ENCODE measurements at places on chromosomes 11 and 22.

DNA sequence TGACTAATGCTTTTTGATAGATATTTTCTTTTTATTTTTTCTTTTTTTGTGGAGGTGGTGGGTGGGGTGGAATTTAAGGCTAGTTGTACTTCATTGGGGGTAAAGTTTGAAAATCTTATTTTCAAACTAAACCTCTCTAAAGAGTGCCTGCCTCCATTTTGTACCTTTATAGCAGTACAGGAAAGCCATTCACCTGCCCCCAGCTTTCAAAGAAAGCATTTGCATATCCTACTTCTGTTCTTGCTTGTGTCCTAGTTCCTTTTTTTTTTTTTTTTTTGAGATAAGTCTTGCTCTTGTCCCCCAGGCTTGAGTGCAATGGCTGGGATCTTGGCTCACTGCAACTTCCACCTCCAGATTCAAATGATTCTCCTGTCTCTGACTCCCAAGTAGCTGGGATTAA, 766.2 kb upstream of the LRRC4C start:
- DNase-seq: no peak

DNA sequence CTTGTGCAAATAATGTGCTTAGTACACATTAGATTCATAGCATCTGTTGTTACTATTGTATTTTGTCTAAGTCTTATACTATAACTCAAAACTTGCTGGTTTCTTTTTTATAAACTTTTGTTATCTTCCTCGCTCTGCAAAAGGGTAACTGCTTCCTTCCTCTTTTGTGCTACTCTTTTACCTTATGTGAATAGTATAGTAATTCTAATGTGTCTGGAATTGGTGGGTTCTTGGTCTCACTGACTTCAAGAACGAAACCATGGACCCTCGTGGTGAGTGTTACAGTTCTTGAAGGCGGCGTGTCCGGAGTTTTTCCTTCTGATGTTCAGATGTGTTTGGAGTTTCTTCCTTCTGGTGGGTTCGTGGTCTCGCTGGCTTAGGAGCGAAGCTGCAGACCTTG, 563.1 kb upstream of the LUZP2 start:
- no peak for DNase-seq

DNA sequence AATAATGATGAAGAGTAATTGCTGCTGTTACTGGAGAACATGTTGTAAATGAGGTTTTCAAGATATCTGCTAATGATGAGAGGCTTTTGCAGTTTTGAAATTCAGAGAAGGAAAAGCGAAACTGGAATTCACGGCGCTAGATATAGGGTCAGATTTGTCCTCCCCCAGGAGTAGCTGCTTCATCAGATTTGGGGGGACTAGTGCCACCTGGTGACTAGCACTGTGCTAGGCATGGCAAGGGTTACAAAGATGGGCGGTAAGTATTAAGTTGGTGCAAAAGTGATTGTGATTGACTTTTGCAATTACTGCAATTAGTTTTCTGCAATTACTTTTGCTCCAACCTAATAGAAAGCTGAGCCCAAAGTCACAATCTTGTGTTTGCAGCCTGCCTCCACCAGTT, 879.9 kb upstream of the TENM4 start:
- DNase-seq: no peak

DNA sequence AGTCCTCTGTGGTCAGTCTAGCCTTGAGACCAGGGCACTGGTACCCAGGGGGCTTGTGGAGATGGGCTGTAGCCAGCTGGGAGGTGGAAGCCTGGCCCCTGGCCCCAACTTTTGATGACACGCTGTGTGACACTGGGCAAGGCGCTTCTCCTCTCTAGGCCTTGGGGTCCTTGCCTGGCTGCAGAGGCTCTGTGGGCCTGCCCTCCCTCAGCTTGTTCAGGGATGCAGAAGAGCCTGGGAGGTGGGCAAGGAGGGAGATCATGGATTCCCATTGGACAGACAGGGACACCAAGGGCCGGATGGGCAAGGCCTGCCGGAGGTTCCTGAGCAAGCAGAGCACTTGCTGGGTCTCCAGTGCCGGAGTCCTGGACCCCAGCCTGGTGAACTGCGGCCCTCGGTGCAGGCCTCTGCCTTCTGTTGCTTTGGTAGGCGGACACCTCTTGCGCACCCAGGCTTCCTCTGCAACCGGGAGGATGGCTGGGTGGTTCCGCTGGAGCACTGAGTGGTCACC, 1.3 kb upstream of the PPP2R5B start:
- no peak for DNase-seq

DNA sequence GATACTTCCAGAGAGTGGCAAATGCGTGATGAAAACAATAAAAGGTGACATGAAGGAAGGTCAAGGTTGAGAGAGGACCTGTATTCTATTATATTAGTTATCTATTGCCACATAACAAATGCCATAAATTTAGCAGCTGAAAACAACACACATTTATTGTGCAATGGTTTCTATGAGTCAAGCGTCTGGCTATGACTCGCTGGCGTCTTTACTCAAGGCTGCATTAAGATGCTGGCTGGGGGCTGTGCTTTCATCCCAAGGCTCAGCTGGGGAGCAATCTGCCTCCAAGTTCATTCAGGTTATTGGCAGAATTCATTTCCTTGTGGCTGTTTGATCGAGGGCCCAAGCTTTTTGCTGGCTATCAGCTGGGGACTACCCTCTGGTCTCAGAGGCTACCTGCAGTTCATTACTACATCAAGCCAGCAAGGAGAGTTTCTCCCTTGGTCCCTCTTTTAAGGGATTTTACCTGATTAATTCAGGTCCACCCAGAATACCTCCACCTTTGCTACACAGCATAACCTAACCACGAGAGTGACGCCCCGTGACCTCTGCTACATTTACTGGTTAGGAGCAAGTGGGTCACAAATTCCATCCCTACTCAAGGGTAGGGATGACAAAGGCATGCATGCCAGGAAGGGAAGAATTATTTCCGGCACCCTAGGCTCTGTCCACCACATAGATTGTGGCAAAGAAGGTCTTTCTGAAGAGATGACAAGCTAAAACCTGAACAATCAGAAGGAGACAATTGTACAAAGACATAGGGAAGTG, 549.1 kb downstream of the MN1 start:
- DNase-seq: no peak

DNA sequence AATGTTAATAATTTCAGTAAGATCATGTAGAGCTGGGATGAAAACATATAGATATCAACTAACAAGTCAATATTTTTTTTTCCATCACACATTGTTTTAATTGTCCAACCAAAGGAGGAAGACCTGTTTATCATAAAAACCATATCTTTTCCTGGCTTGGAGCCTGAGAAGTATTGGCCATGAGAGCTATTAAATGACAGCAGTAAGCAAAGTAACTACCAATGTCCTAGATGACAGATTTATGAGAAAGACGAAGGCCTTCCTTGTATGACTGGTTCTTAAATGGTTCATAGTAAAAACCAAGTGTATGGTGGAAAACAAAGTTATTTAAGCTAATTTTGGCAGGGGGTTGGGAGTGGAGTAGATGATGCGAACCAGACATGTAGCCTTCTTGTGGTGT, 1147.1 kb upstream of the TENM4 start:
- no peak for DNase-seq

- DNase-seq: no peak
These were observed 14.9 kb downstream of the PGAP2 start for GRCh38 chr11:3823303-3823702.

DNA sequence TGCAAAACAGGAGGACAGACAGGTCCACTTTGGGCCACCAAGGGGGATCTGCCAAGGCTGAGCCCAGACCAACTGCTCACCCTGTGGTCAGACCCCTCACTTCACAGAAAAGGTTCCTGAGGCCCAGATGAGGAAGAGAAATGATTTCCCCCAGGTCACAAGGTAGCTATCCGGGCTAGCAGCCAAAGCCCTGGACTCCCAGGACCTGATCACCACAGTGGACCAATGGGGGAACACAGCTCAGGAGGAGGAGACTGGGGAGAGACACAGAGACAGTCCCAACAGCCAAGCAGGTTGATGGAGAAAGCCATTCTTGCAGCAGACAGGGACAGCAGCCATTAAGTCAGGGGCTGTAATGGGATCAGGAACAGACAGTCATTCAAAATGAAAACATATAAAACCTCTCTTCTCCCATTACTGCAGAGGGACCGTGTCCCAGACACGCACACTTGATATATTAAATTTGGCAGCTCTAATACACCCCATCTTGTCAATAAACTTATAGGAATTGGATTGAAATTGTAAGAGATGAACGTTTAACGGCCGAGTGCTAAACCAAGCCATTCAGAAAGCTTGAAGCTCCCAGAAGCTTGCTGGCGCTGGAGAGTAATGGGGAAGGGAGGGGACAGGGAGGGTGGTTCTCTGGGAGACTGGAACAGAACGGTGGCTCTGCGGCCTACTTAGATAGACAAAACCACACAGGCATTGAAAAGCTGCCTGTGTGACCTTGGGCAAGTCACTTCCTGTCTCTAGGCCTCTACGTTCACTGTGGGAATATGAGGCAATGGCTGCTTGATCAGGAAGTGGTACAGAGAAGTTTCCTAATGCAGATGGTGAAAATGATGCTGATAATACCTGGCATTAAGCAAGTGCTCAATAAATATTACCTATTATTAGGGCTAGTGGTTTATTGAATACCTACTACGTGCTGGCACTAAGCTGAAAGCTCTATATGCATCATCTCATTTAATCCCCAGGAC, 16.0 kb downstream of the ZMAT5 start:
- DNase-seq: no peak

- DNase-seq: no peak
These were observed 144.9 kb downstream of the DYNC2H1 start for GRCh38 chr11:103254123-103254522.

DNA sequence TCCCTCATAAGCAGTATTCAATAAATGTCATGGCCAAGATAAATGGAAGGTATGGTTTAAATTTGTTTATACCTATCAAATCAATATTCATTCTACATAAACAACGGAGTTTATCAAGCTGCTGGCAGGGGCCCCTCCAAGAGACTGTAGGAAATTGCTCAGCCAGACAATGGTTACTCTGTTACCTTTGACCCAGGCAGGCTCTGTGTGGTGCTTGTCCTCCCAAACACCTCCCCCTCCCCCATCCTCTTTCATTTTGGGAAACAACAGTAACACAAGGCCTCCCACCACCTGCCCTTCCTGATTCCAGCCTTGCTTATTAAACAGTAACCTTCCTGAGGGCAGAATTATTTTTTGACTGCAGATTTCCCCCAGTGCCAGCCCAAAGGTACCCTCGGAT, 10.5 kb upstream of the ZBTB16 start:
- DNase-seq: no peak

GRCh38 chr22:49910229-49911155, 7.7 kb downstream of the ALG12 start:
- no peak for DNase-seq

DNA sequence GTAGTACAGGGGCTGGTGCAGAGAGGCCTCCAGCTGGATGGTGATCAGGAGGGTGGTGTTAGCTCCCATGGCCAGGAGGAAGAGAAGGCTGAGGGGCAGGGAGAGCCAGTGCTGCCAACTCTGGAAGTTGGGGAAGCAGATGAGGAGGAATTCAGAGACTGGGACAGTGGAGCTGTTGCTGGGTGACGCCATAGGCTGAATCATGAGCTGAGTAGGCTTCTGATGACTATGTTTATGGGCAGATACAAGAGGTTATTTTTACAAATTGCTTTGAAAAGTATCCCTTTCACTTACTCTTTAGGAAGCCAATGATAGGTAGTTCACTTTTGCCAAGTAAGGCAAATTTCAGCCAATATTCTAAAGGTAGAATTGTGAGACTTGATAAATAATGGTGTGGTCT, 3.1 kb downstream of the OR56A1 start:
- no peak for DNase-seq

DNA sequence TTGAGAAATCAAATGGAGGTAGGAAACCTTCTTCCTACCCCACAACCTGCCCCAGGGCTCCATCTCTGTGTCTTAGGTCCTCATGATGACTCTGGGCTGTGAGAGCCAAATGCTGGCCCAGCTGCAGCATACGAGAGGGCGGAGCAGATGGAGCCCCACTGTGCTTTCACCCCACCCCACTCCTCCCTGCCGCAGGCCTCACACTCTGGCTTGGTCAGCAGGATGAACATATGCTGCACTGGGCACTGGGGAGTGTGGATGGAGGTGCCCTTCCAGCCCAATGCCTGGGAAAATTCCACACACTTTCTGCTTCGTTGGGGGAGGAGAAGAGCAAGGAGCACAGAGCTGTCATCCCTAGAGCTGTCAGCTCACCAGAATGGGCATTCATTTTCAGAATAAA, 271.6 kb upstream of the CADM1 start:
- DNase-seq: no peak

DNA sequence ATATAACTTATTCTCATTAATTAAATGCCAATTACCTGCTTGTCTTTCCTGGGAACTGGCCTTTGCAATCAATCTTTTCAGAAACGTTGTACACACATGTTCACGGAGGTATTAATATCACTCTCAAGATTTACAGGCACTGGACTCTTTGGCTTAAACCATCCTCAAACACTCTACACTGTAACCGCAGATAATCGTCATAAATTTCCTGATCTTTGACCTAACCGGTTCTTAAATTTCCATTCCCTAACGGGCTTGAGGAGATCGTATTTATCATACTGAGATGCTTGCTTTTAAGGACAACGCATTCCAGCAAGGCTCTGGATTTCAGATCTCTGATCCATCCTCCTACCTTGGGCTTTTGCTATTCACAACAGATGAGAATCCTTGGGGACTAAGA, 72.8 kb downstream of the ARL14EP start:
- DNase-seq: no peak

- DNase-seq: peak; percentile 89
These were observed 114.1 kb downstream of the MICAL2 start for GRCh38 chr11:12224537-12224893.

DNA sequence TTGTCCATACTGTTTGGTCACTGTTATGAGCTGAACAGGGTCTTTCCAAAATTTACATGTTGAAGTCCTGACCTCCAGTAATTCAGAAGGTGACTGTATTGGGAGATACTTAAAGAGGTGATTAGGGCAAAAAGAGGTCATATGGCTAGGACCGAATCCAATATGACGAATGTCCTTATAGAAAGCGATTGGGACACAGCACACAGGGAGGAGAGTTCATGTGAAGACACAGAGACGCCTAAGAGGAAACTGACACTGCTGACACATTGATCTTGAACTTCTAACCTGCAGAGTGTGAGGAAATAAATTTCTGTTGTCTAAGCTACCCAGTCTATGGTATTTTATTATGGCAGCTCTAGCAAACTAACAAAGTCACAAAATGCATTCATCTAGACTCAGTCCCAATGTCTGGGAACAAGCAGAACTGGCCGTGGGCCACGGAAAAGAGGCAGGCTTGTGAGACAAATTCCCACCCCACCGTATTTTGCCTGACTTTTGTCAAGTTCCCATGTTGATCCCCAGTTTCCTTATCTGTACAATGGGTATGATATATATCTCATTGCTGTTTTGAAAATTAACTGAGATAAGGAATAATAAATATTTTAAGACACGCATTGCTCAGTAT, 295.0 kb downstream of the NTM start:
- DNase-seq: no peak

DNA sequence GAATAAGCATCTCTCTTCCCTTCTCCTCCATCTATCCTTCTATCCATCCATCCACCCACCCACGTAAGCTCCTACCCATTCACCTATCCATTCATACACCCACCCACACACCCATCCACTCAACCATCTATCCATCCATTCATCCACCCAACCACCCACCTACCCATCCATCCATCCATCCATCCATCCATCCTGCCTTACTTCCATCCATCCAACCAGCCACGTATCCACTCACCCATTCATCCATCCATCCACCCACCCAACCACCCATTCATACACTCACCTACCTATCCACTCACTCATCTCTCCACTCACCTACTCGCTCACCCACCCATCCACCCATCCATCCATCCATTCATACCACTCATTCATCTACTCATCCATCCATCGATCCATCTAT, 13.2 kb downstream of the TNNT3 start:
- DNase-seq: no peak

GRCh38 chr22:42428025-42428424, 4.2 kb downstream of the NFAM1 start:
- DNase-seq: no peak

GRCh38 chr11:66782726-66783125, 53.7 kb upstream of the SPTBN2 start:
- DNase-seq: no peak

All from activated naive CD8-positive, alpha-beta T cell treated with anti-CD3 and anti-CD28 coated beads for 36 hours (primary cell).